Cortex of kidney (tissue), 1 donor: ENCODE measurements at places on chromosomes 7 and 10.

DNA sequence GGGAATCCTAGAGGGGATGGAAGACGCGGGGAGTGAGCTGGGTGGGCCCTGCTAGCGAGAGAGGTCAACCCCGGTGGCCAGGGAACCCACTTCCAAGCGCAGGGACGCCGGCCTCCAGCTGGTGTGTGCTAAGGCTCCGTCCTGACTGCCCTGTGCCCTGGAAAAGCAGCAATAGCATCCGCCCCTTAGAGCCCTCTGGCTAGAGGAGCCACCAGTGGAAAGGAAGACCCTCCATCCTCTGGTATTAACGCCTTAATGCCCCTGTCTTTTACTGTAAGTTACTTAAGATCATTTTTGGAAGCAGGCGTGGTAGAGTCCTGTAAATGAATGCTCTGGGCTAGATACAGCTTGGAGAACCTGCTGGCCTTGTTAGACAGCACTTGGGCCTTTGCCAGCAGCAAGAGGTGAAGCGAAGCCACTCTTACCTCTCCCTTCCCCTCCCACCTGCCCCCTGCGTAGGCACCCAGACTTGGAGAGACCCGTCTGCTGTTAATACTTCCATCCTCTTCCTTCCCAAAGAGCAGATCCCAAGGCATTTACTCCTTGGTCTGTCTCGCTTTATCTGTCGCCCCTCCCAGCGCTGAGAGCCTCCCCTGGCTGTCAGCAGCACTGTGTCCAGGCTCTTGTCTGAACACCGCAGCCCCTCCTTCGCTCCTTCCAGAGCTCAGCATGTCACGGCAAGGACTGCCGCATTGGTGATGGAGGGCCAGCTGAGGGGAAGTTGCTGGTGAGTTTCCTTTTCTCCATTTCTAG is 4.6 kb downstream of the REPIN1 start:
- no peak for DNase-seq

- no peak for DNase-seq
Observed at GRCh38 chr7:131547589-131547988, 8.8 kb downstream of the PODXL start.

DNA sequence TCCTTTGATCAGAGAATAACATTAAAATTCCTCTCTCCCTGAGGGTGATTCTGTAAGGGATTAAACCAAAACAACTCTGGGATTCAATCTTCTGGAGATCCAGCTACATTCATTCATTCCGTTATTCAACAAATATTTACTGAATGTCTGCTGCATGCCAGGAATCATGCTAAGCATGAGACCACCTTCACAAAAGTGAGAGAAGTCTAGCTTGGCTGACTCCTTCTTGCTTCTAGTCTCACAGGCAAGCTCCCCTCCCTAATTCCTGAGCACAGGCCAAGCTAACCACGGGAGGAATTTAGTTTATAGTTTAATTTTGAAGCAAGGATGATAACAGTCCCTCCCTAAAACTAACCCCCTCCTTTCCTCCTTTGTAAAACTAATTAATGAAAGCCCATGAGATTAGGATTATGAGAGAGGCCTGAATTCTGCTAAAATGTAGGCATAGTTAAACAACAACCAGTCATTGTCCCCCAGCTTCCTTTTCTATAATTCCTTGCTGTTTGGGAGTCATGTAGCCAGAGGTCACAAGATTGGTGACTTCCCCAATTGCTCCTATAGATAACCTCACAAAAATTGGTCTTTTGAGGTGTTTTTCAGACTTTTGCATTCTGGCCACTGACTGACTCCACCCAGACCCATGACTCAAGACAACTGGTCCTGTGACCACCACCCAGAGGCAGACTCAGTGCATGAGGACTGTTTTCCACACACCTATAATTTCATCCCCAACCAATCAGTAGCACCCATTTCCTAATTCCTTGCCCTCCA is 113.5 kb downstream of the ITGB8 start:
- DNase-seq: no peak

DNA sequence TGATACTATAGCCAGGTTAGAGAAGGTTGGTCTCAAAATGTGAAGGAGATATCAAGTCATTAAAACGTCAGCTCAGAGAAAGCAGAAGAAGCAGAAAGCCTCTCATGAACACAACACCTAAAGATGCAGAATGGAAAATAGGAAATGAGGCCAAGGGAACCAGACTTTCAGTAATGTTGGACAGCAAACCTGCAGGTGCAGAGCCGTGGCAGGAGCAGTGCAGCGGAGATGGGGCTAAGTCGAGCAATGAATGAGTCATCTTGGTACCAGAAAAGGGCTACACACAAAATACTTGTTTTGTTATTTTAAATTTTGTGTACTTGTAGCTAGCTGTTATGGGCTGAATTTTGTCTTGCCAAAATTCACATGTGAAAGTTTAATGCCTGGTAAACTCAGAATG is 479.6 kb upstream of the POM121L12 start:
- no peak for DNase-seq

GRCh38 chr7:4665661-4666060 is 16.4 kb upstream of the FOXK1 start:
- DNase-seq: no peak

GRCh38 chr7:122893486-122893885 is 7.2 kb upstream of the CADPS2 start:
- no peak for DNase-seq

GRCh38 chr10:110436554-110437350 is 61.0 kb upstream of the DUSP5 start:
- DNase-seq: no peak

- no peak for DNase-seq
Observed at GRCh38 chr7:12157517-12157916, 53.6 kb upstream of the TMEM106B start.

DNA sequence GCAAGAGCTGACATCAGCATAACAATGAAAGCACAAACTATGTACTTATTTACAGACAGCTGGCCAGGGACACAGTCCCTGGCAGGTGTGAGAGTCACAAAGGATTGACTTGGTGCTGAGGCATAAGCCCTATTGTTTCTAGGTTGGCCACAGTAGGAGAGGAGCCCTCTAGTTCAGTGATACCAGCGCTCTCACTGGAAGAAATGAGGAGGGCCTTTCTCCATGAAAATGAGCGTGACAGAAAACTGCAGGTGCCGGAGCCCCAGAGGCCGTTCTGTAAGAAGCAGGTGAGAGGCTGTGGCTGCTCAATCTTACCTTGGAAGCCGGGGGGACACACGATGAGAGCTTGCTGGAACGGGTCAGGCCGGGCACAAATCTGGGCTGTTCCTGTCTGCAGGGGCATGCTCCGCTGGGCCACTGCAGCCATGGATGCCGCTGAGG is 90.5 kb downstream of the CLEC2L start:
- DNase-seq: no peak

DNA sequence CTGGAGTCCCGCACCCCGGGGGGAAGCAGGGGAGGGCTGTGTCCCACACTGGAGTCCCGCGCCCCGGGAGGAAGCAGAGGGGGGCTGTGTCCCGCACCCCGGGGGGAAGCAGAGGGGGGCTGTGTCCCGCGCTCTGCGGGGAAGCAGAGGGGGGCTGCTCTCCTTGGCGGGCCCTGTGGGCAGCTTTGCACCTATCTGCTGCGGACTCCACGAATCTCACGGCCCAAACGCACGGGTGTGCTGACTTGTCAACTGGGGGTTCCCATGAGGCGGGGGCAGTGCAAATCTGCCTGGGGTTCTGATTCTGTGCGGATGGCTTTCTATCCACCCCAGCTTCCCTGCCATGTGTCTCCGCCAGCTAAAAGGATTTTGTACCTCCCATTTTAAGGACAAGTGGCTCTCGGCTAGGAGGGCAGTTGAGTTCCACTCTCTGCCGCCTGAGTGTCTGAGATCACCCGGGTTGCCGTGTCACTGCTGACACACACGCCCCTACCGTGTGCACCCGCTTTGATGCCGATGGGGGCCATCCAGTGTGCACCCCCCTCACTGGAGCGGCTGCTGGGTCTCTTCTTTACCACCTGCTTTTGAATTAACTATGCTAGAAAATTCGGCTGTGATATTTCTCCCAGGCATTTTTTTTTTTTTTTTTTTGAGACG is 20.5 kb downstream of the GPER1 start:
- no peak for DNase-seq

- no peak for DNase-seq
Observed at GRCh38 chr7:142815134-142815533, 39.7 kb upstream of the EPHB6 start.

DNA sequence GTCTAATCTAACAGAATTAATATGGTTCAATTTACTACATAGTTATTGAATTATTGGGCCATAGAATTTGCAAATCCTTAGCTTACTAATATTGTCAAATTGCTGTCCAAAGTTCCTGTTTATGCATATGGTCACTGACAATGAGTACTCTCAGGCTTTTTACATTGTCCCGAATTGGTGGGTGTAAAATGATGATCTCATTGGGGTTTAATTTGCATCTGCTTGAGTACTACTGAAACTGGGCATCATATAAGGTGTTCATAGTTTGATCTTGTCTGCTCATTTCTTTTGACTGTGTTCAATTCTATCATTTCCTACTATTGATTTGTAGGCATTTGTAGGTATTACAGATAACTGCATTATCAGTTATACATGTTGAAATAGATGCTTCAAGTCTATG is 12.7 kb downstream of the ABCA13 start:
- DNase-seq: no peak

DNA sequence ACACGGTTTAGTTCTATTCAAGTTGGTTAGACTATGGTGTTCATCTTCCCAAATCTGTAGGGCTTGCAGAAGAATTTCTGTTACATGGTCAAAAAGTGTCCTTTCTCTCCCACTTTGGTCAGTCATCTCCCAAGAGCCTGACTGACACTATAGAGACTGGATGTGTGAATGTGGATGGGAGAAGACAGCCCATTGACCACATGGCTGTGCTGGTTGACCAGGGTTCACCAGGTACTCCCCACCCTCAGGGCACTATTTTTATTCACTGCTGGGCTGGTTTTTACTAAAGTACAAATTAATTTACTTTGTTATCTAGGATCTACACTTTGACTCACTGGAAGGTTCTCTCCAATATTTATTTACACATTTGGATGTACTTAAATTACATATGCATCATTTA is 2.3 kb downstream of the ZNF804B start:
- no peak for DNase-seq

- no peak for DNase-seq
Observed at GRCh38 chr10:128047351-128047750, 78.9 kb downstream of the MKI67 start.

DNA sequence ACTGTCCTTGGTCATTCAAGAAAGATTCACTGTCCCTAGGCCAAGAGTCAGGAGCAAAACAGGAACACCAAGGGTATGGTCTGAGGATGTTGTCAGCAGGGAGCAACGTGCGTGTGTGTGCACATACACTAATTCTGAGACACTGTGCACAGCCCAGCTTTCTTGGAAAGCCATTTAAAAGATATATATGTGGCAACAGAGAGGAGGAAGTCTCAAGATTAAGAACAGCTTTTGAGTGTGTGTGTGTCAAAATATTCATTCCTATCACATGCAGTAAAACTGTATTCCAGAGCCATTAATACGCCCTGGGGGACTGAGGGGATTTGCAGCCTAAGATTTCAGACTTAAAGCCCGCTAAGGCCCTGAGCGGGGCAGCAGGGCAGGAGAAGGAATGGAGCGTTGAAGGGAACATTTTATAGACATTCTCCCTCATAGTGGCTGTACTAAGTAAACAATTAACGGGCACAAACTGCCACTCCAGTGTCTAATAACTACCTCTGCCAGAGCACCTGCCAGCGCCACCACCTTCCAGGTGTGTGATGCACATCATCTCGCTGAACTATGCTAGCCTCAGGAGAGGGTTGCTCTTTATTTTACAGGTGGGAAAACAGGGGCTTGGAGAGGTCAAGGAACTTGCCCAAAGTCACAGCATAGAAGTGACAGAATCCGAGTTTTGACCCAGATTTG is 2.0 kb downstream of the NOD1 start:
- no peak for DNase-seq

GRCh38 chr10:323651-324293 is 188.5 kb downstream of the ZMYND11 start:
- DNase-seq: no peak

DNA sequence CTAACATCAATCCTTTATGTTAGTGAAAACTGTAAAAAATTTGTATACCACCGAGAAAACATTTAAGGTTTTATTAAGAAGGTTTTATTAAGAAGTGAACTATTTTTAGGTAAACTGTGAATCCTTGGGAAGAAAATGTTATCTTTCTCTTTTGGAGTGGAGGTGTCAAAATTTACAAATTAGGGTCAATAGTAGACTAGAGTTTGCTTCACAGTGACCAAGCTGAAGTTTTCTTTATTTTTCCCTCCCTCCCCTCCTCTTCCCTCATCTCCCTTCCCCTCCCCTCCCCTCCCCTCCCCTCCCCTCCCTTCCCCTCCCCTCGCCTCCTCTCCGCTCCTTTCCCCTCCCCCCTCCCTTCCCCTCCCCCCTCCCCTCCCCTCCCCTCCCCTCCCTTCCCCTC is 168.8 kb downstream of the CNTNAP2 start:
- no peak for DNase-seq

DNA sequence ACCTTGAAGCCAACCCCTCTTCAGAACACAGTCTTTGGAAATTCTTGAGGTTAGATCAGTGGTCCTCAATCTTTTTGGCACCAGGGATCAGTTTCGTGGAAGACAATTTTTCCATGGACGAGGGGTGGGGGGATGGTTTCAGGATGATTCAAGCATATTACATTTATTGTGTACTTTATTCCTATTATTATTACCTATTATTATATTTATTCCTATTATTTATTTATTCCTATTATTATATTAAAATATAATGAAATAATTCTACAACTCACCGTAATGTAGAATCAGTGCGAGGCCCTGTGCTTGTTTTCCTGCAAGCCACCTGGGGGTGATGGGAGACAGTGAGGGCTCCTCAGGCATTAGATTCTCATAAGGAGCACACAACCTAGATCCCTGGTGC is 17.9 kb downstream of the CAMK1D start:
- no peak for DNase-seq

- no peak for DNase-seq
Observed at GRCh38 chr7:120023494-120024167, 249.3 kb upstream of the KCND2 start.

DNA sequence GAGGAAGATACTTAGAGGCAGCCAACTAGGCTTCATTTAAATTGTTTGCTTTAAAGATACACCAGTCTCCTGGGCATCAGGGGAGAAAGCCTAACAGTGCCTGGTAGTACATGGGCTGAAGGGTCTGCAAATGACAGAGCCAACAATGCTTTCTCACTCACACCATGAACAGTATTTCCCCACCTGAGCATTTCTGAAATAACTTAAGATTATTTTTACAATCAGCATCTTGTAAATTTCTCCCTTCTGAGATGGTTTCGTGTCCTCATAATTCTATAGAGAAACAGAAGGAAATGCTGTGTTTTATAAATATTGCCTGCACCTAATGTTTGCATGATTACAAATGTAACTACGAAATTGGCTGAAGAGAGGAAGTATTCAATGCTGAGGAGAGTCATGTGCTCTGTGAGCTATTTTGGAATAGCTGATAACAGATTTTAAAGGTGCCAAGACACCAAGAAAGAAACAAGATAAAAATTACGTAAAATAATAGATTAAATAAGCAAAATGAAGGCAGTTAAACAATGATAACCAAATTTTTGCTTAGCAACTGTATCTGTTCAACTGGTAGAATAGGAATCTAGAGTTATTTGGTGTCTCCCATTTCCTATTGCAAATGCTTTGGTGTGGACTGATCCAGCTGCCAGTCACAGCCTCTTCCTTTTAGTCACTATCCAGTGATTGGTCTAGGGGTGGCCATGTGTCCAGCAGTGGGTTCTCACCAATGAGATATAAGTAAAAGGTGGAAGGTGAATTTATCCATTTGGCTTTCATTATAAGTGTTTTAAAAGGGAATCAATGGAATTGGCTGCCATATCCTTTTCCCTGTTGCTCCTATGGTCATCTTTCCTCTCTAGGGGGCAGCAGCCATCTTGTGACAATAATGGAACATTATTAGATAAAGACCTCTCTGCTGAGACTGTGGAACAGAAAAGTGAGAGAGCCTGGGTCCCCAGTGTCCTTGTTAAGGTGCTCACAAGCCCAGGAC is 167.9 kb upstream of the SLC26A5 start:
- no peak for DNase-seq
